Stimulated activated CD4-positive, alpha-beta T cell treated with anti-CD3 and anti-CD28 coated beads, Interleukin-12 subunit alpha, Interleukin-12 subunit beta, amount 100 ng/mL, for 48 hours (primary cell): ENCODE measurements at places on chromosomes 5 and 9.

DNA sequence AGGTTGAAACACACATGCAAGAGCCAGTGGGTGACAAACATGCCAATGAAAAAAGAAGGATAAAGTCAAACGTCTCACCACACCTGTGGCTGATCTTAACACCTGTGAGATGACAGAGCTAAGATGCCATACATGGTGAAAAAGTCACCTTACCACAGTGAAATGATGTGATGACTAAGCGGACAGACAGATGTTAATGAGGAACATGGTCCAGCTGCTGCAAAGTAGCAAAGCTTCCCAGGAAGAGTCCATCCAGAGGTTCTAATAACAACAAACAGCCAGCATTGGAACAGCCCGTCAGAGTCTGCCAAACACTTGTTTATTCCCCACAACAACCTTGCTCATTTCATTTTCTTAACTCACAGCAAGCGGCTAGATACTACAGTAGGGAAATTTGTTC is 1.9 kb downstream of the KIAA1191 start:
- no peak for DNase-seq

DNA sequence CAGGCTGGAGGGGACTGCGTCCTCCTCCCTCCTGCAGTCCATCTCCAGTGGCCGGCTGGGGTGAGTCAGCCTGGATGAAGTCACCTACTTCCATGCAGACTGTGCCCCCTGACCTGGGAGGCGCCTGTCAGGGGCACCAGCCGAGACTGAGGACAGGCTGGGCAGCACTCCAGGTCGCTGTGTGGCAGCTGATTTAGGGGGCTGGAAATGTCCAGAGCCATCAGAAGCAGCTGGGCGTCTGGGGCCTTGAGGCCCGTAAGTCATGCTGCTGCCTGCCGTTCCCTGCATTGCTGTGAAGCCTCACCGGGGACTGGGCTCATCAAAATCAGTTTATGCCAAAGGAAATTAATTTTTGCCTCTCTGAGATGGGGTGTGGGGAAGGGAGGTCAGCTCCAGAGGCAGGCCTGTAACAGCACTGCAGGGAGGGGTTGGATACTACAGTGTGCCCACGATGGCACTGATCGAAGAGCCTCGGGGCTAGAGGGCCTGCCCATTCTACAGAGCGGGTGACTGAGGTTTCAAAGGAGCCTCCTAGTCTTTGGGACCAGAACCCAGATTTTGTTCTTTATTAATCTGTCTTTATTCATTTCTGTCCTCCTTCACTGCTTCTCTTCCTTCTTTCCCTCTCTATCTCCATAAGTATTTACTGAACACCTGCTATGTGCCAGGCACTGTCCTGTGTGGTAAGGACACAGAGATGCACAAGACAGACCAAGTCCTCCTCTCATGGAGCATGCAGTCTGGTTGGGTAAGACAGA is 70.4 kb upstream of the PSD2 start:
- no peak for DNase-seq

DNA sequence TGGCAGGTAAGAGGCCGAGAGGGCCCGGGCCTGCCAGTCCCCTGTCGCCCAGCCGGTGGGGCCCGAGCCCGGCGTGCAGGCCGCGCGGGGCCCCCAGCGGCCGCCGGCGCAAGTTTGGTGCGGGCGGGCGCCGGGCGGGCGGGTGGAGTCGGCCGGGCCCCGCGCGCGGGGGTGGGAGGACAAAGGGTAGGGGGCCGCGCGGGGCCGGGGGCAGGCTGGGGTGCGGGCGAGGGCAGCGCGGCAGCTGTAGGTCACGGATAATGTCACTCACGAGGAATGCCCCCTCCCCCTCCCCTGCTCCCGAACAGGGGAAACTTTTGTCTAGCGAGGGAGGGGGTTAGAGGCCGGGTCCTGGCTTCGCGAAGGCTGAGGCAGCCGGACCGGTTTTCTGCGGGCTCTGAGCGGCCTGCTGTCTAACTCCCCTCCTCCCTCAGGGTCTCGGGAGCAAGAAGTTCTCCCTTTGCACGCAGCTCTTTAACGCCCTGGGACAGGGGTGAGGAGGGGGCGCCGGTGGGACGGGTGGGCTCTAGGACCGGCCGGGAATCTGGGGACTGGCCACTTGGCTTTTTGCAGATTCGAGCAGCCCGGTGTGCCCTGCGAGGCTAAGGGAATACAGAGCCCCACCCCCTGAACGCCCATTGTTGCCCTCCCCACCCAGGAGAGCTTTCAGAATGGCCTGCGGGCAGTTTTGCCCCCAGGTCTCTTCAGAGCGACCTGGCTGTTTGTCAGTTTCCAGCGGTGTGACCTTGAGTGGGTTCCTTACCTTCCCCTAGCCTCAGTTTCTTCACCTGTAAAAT is 21.3 kb upstream of the NDST1 start:
- no peak for DNase-seq

- DNase-seq, result no peak
Measured at GRCh38 chr5:127769386-127769785, 66.2 kb downstream of the CCDC192 start.

DNA sequence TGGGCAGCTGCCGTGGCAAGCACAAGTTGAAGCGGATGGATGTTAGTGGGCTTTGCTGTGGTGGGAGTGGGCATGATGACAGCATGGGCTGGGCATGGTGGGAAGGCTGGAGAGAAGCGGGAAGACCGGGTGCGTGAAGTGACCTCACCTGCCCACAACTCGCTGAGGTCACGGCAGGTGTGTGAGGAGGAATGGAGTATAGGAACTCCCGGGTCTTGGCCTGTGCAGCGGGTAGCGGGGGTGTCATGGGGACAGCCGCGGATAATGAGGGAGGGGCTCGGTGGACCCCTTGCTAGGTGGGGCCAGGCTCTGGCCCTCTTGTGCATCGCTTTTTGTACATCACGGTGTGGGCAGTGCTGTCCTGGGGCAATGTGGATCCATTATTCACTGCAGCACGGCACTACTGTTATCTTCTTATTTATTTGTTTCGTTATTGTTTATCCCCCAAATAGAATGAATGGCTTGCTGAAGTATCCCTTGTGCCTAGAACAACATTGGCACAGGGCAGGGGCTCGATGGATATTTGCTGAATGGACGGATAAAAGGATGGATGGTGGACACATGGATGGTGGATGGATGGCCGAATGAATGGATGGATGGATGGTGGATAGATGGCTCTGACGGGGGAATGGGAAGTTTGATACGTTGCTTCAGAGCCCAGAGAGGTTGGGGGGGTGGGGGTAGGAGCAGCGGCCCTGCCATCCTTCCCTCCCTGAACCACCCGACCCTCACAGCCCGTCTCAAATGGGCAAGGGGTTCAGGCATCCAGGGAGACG is 14.6 kb downstream of the PROP1 start:
- DNase-seq, result no peak

DNA sequence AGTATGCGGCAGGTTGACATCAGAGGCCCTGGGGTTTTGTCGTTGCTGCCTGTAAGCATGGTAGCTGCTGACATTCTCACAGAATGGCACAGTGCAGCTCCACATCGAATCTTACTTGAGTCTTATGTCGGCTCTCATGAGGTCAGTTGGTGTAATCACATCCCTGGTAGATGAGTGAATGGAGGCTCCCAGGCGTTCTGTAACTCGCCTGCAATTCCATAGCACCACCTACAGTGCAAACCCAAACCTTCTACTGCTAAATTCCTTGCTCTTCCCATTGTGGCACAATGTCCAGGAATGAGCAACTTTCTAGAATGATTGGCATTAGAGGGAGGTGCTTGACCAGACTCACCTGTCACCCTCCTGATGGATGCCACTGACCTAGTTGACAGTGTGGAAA is 578.4 kb downstream of the CCDC171 start:
- DNase-seq, result no peak
